ENCODE measurements at places on chromosomes 2 and 18.

- DNase-seq = no peak
Measured at GRCh38 chr2:186726938-186727337, 33.1 kb downstream of the FAM171B start.

DNA sequence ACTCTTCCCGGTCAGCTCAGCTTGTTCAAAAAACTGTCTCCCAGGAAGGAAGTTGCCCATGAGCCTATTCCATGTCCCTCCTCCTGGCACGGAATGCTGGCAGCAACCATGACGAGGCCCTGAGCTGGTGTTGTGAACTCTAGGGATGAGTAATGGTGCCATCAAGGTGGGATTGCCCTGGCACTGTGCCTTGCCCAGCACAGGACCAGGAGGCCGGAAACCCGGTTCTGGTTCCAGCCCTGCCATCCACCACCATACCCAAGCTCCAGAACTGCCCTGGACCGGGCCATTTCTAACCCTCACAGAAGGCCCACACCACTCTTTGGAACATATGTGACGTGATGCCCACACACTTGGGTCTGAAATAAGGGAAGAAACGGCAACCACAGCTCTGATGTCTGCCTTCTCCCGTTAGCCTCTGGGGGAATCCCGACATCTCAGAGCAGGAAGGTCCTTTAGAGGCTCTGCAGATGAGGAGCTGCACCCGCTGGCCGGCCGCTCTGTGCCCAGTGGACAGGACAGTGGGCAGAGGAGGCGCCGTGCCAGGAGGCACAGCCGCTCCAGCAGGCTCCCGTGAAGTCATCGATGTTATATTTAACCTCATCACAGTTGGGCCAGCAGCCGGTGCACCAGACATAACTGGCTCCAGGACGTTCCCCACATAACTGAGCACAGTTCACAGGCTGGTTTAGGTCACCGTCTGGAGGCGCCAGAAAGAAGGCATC lies 462.1 kb upstream of the ID2 start:
- DNase-seq = no peak

GRCh38 chr2:99960291-99960690 lies 182.1 kb downstream of the AFF3 start:
- no peak for DNase-seq

- no peak for DNase-seq
Measured at GRCh38 chr2:73931531-73932500, 5.1 kb downstream of the DGUOK start.

Measured in NCI-H146 (cell line).